ENCODE measurements at places on chromosomes 11 and 22.

- DNase-seq, result no peak
These were observed 13.7 kb downstream of the GDPD4 start for GRCh38 chr11:77287615-77288273.

DNA sequence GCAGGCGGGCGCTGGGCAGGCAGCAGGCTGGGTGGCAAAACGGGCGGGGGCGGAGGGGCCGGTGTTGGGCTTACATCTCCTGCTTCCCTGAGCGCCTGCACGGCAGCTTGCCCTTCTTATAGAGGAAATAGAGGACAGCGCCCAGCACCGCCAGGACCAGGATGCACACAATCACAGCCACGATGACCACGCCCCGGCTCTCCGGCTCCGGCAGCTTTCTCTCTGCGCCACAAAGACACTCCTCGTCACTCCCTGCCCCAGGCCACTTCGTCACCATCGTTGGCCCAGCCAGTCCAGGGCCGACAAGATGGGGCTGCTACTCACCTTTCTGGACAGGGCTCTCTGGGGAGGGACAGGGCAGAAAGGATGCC lies 6.3 kb downstream of the MCAM start:
- DNase-seq, result no peak

- DNase-seq, result no peak
These were observed 15.3 kb upstream of the MUC5B start for GRCh38 chr11:1207401-1208143.

GRCh38 chr11:71450939-71451338 lies 2.1 kb upstream of the NADSYN1 start:
- DNase-seq, result no peak

- DNase-seq, result peak; percentile 58
These were observed 52.5 kb upstream of the CLDN5 start for GRCh38 chr22:19576460-19577421.

DNA sequence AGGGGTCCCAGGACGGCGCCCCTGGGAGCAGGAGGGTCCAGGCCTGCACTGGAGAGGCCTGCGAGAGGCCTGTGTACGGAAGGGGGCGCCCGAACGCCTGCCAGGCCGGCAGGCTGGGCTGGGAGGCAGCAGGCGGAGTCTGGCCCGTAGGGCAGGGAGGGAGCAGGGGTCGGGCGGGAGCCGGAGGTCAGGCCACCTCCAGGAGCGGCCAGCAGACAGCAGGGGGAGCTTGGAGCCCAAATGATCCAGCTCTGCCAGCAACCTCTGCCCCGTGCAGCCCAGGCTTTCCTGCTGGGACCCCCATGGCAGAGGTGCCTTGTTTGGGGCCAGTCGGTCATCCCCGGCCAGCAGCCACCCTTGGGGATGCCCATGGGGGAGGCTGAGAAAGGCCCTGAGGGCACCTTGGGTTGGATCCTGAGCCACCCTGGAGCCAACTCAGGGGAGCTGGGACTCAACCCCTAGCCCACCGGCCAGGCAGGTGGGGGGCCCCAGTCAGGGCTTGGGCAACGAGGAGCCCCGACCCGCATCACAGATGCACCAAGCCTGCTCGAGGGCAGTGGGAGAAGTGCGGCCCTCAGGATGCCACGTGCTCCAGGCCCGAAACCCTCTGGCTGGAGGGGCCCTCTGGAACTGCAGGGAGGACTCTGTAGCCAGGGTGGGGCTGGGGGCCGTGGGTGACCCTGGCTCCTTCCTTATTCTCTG lies 9.6 kb upstream of the SYT8 start:
- DNase-seq, result no peak

DNA sequence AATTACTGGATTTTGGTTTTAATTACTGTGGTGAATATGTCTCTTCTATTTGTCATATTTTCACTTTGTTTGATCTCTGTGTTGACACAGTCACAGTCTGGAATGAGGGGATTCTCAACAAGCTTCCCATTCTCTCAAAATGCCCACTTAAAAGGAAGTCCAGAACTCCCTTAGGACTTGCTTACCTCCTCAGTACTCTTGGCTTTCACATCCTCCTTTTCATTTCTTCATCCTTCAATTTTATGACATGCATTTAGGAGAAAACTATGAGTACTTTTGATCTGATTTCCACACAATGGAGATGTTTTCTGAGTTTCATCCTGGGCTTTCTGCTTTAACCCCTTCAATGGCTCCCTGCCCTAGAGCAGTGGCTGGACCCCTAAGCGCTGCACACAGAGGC lies 49.3 kb upstream of the FLI1 start:
- no peak for DNase-seq

- DNase-seq, result no peak
These were observed 10.3 kb upstream of the BIK start for GRCh38 chr22:43100225-43100624.

- no peak for DNase-seq
These were observed 91.9 kb downstream of the WT1 start for GRCh38 chr11:32343325-32344008.

- no peak for DNase-seq
These were observed 1.4 kb upstream of the MFNG start for GRCh38 chr22:37487571-37487970.

DNA sequence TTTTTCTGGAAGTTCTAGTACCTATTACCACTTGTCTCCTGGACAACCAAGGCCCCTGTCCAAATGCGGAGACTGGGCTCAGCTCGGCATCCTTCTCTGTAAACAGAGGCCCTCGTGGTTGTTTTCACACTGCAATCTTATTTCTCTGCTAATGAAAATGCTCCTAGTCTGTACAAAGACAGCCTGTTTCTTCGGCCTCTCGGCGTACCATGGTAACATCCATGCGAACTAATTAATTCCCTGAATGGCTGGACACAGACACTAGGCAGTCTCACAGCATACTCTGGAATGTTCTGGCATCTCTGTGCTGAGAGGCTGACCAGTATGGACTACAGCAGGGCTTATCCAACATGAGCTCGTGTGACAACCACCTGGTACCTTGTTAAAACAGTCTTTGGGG lies 5.7 kb downstream of the POLR3H start:
- no peak for DNase-seq

DNA sequence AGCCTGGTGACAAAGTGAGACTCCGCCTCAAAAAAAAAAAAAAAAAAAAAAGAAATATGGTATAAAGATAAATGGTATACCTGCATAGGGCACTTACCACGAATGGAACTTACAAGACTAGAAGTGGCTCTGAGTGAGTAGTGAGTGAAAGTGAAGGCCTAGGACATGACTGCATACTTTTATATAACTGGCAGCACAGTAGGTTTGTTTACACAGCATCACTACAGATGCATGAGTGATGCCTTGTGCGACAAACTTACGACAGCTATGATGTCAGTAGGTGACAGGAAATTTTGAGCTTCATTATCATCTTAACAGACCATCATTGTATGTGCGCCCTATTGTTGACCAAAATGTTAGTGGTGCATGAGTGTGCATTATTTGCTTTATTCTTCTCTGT lies 17.7 kb downstream of the XRCC6 start:
- DNase-seq, result no peak

DNA sequence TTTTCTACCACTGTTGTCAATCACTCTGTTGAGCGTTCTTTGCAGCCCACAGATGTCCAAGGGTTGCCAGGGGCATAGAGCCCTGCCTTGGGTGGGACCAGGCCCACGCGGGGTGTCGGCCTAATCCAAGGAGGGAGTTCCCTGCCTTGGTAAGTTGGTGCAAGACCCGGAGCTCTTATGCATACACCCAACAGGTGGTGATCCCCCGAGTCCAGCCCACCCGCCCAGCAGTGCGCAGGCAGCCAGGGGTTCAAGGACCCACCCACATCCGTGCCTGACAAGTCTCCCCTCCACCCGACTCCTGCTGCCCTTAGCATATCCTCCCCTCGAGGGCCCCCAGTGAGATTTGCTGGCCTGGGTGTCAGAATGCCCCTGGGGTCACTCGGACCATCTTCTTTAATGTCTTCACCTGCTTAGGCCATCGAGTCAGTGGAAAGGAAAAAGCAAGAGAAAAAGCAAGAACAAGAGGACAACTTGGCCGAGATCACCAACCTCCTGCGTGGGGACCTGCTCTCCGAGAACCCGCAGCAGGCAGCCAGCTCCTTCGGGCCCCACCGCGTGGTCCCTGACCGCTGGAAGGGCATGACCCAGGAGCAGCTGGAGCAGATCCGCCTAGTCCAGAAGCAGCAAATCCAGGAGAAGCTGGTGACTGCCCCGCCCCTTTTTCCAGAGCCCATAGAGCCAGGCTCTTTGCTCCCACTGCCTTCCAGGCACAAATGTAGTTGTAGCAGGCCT lies 12.2 kb downstream of the RIBC2 start:
- DNase-seq, result no peak

GRCh38 chr11:57453543-57454177 lies 6.7 kb upstream of the RTN4RL2 start:
- no peak for DNase-seq

GRCh38 chr11:70651031-70651430 lies 252.7 kb downstream of the CTTN start:
- DNase-seq, result no peak

GRCh38 chr11:16912692-16913111 lies 101.5 kb downstream of the PLEKHA7 start:
- DNase-seq, result no peak

- no peak for DNase-seq
These were observed 8.6 kb downstream of the CDC45 start for GRCh38 chr22:19488285-19488684.

- no peak for DNase-seq
These were observed 974 bp downstream of the DGCR8 start for GRCh38 chr22:20080776-20081654.

DNA sequence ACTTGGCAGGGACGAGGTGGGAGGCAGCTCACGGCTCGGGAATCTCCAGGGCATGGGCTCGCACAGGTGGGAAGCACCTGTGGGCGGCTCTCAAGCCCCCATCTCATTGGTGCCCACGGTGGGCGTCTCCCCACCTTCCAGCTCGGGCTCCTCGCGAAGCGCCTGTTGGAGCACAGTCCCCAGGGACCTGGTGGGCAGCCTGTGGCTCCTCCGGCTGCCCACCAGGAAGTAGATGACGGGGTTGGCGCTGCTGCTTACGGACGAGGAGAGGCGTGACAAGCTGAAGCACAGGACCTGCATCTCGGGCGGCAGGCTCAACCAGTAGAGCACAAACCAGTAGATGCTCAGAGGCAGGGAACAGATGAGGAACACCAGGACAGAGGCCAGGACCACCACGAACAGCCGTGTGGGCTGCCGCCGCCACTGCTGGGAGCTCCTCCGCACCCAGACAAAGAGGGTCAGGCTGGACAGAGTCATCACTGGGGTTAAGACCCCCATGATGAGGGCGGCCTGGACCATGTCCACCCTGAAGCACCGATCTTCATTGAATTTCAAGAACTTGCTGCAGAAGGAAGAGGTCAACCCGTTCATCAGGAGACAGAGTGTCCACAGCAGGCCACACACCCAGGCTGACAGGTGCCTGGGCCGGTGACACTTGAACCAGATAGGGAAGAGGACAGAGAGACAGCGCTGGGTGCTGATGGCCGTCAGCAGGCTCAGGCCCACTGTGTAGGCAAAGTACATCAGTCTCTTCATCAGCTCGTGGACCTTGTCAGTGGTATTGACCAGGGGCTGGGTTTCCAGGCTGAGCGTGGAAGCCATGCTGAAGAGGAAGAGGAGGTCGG lies 633 bp downstream of the MRGPRD start:
- DNase-seq, result no peak

DNA sequence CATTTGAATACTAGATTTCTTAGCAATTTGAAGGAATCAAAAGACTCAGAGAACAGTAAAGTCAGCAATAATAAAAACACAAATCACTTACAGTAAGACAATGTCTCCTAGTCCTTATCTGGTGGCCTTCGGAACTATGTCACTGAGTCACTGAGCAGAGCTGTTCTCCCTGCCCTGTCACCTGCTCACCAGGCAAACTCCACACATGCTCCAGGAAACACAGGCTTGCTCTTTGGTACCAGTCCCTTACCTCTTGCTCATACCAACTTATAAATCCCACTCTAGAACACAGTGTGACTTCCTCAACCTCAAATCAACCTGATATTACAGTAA lies 81.1 kb upstream of the CHRM4 start:
- DNase-seq, result no peak

- no peak for DNase-seq
These were observed 38.9 kb upstream of the GNAZ start for GRCh38 chr22:23031381-23031780.

- no peak for DNase-seq
These were observed 23.3 kb upstream of the CCND1 start for GRCh38 chr11:69617682-69618081.

- no peak for DNase-seq
These were observed 4.7 kb downstream of the EHF start for GRCh38 chr11:34625576-34625975.

- no peak for DNase-seq
These were observed 48.9 kb upstream of the SHANK2 start for GRCh38 chr11:71301046-71301857.

GRCh38 chr22:19490628-19491230 lies 11.0 kb downstream of the CDC45 start:
- DNase-seq, result no peak

DNA sequence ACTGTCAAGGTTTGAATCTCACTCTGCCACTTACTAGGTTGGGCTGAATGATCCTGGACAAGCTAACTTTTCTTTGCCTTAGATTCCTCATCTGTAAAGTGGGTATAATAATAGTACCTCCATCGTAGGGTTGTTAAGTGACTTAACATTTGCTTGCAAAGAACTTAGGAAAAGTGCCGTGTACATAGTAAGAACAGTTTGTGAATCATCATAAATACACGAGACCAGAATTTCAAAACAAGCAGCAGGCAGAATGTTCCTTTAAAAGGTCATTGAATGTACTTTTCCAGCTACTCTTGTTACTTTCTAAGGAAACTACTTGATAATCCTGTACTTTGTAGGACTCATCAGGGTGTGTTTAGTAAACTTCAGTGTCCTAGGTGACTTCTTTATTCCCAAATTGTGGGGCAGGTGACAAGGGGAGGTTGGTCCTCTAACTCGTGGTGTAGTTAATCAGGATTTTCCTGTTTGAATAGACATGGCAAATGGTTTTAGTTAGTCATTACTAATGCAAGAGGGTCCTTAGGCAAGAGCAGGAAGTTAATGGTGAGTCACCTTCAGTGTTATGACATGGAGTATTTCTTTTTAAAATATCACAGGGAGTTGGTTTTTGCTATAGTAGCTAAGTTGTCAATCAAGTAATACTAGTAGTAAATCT lies 67.9 kb downstream of the YAP1 start:
- no peak for DNase-seq

- peak; percentile 48 for DNase-seq
These were observed 58.4 kb upstream of the PSMA1 start for GRCh38 chr11:14578541-14578956.

DNA sequence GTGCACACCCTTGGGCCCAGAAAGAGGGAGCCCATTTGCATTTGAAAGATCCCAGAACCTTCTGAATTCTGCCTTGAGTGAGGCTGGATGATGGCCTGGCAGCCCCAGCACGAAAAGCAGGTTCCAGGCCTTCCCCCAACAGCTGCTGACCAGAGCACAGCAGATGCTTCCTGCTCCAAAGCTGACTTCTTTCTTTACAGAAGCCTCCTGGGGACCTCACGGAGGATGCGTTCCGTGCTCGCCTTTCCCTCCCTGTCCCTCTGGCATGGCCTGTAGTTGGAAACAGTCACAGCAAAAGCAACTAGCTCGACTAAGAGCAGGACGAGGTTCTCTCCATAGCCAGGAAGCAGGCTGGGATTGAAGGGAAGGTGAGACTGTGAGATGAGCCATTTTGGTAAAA lies 107.7 kb upstream of the B3GAT1 start:
- no peak for DNase-seq

- no peak for DNase-seq
These were observed 67.5 kb downstream of the PRR5L start for GRCh38 chr11:36363361-36364268.
